D341Med (cell line): ENCODE measurements at places on chromosomes 7 and 10.

DNA sequence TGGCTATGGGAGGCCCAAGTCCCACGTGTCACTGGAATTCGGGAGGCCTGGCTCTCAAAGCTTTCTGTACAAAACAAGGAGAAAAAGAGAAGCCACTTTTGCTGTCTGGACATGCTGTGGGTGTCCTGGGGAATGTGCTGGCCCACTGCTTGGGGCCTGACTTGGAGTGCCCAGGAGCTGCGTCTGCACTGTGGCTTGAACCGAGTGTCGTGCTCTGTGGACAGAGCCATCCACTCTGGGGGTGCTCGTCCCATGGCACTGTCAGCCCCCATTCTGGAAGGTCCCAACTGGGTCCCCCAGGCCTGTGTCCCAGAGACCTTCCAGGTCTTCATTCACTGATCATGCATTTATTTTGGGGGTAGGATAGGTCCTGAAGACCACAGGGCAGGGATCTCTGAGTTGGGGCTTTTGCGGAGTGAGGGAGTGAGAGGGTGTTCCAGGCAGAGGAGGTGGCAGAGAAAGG is 138.0 kb downstream of the LHPP start:
- no peak for DNase-seq

DNA sequence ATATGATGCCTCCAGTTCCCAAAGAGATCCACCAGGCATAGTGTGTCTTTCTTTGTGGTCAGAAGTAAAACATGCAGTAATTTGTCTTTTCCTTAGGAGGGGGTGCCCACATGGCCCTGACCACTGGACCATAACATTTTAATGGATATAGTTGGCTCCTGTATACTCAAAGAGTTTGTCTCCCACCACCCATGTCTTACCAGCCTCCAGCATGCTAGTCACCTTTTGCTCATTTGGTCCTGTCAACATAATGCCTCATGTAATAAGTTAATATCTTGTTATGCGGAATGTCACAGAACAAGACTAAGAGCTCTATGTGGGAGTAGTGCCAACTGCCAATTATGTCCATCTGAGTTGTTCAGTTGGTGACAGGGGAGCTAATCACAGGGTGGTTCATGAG is 83.4 kb upstream of the IFRD1 start:
- no peak for DNase-seq

- no peak for DNase-seq
Measured at GRCh38 chr7:90994121-90994520, 270.1 kb upstream of the FZD1 start.

DNA sequence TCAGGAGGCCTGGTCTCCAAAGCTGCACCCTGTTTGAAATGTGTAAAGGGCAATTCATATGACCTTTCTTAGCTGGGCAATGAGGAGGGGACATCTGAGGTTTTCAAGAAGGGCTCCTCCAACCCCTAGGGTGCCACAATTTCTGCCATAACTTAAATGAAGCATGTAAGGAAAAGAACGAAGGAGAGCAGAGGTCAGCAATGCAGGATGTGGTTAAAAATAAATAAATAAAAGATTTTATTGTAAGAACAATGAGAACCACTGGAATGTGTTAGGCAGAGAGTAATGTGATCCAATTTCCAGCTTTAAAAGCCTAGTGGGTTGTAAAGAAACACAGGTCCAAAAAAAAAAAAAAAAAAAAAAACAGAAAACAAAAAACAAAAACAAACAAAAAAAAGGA is 673.1 kb downstream of the TNS3 start:
- no peak for DNase-seq

DNA sequence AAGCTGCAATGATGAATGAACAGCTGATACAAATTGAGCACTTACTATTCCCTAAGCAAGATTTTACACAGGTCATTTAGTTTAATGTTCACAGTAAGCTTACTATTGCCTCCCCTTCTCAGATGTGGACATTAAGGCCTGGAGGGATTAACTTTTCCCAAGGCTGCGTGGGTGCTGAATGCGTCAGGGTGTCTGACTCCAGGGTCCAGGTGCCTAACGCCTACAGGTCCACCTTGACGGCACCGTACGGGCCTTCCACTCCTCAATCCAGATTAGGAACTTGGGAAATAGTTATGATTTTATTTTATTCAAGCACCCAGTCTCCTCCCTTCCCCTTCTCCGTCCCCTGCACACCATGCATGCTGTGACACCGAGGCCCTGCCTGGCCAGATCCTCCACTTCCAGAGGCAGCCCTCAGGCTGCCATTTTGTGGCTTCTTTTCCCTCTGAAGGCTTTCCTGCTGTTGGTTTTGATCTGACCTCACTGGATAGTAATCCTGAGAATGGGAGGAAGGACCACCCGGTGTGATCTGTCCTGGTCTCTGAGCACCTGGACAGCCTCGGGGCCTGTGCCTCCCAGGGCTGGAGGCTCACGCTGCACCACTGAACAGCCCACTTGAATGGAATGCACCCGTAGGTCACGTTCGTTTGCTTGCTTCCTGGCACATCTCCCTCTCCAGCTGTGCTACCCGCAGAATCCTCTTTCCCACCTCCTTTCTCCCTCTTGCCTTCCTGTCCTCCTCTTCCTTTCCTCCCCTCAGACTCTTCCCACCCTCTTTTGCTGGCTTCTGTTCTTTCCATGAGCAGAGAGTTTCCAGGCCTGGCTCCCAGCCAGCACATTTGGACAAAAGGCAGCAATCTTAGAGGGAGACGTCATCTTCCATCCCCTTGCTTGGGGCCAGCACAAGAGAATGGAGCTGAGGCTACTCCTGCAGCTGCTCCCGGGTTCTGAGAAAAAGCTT is 14.4 kb downstream of the DENND2A start:
- no peak for DNase-seq

DNA sequence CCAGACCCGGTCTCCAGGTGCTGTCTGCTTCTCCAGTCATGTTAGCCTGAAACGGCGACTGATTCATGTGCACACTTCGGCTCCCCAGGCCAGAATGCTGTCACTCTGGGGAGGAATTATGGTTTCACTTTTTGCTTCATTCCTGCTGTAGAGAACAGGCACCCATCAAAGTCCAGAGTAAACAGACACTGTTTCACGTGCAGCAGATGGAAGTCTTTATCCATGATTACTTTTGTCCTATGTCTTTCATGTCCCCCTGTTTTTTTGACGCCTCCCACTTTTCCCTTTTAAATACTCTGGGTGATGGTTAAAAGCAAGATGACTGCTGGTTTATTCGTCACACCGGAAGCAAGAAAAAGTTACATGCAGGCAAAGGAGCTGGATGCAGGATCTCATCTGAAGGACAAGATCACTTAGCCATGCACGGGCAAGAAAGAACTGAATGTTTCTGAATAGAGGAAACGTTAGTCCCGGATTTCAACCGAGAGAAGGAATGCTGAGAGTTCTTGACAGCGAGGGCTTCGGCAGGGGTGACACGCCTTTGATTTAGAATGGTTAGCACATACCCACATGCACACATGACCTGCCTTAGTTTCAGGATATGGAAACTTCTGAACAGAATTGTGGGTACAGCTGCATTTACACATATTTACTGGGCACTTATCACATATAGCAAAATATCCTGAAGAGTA is 250.0 kb upstream of the KLF6 start:
- DNase-seq, result no peak

GRCh38 chr10:13117841-13118783 is 18.1 kb downstream of the OPTN start:
- no peak for DNase-seq

DNA sequence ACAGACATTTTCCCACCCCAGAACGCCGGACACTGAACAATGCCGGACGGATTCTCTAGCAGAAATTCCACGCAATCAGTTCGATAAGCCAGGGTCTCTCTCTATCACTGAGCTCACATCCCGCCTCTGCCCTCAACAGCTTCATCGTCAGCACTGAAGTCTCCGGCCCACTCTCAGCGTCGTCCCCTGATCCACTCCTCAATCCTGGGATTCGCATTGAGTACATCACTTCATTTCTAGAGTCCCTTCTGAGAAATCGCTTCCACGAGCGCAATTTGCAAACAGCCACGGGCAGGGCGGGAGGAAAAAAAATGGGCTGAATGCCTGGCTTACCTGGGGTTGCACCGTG is 365 bp downstream of the YME1L1 start:
- DNase-seq, result no peak

GRCh38 chr7:4638781-4639575 is 43.1 kb upstream of the FOXK1 start:
- DNase-seq, result no peak

DNA sequence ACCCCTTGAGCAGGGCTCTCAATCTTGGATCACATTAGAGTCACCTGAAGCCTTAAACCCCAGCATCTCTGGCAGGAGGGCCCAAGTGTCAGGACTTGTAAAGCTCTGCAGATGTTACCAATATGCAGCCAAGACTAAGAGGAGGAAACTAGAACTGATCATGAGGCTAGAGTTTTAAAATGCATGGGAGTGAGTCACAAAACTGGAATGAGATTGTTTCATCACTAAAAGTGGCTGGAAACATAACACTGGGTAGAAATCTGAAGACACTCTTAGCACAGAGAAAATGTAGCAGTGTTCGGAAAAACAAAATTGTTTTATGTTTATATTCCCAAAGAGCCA is 63.3 kb upstream of the GHITM start:
- no peak for DNase-seq

DNA sequence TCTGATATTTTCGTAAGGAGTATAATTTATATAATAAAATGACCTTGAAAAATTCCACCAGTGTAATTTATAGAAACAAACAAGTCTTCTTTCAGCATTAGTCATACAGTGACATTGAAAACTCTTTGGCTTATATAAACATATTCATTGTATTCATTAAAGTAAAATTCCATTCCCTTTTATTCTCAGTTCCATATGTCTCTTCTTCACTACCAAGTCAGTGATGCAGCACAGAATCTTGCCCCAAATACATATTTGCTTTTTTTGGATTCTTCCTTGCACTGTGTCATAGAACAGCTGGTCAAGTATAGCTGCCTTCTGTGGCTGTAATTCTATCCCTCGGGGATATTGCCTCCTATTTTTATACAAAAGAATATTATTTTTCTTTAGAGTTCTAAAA is 884.5 kb upstream of the POT1 start:
- no peak for DNase-seq
